ENCODE measurements at places on chromosomes 2 and 18. TPM values are rescaled to one million over a fixed set of nuclear protein-coding genes. Genes with fewer than 3 reads are reported as not detected.

- H3K27me3 ChIP-seq = no peaks in the 10 kb centered on the region
- no peak overlapping the region for H3K4me3 ChIP-seq
- DNase-seq = no peak
- no peak overlapping the region for H3K27ac ChIP-seq
- H3K4me1 ChIP-seq = no peaks in the 10 kb centered on the region
- no peaks in the 10 kb centered on the region for H3K36me3 ChIP-seq
These were observed 41.4 kb downstream of the PDIA6 start for GRCh38 chr2:10770956-10771750.

- H3K36me3 ChIP-seq = peaks cover 4% of the 10 kb centered on the region
- peaks cover 10% of the 10 kb centered on the region for H3K4me1 ChIP-seq
- no peak for DNase-seq
- no peak overlapping the region for H3K4me3 ChIP-seq
These were observed 99.1 kb downstream of the ADD2 start for GRCh38 chr2:70668911-70669310.

DNA sequence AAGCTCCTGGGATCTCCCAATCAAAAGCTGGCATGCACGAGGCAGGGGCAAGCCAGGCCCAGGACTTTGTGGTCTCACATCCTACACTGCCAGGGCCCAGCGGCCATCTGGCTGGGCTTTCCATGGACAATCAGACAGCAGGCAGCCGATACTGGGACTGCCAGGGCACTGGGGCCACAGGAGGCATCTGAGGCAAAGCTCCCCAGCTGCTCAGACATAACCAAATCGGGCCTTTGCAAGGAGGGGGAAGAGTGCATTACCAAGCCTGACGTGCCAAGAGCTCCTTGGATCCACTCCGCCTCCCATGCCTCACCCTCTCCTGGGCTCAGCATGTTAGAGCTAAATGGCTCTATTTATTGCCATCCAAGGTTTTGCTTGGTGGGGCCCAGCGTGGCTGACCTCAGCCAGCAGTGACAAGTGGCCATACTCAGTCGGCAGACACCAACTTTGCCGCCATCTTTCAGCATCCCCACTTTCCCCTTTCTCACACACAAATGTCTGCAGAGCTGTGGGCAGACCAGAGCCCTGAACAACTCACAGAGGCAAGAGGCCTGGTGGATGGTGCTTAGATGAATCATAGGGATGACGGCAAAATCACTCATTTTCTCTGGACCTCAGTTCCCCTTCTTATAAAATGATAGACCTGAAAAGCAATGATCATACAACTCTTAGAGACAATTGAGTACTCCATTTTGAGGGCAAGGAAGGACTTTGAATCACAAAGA is 200.8 kb downstream of the TTC32 start:
- H3K4me3 ChIP-seq = no peak overlapping the region
- H3K27ac ChIP-seq = no peak overlapping the region
- H3K36me3 ChIP-seq = no peaks in the 10 kb centered on the region
- H3K4me1 ChIP-seq = no peaks in the 10 kb centered on the region
- H3K27me3 ChIP-seq = no peaks in the 10 kb centered on the region

The MBOAT2 gene
- 6.5 TPM for total RNA-seq

GRCh38 chr2:211035548-211036185 is 479.3 kb downstream of the CPS1 start:
- H3K27ac ChIP-seq = no peak overlapping the region
- DNase-seq = no peak
- H3K4me1 ChIP-seq = no peaks in the 10 kb centered on the region
- H3K36me3 ChIP-seq = no peaks in the 10 kb centered on the region
- H3K27me3 ChIP-seq = no peaks in the 10 kb centered on the region
- no peak overlapping the region for H3K4me3 ChIP-seq

- H3K27me3 ChIP-seq = peaks cover 6% of the 10 kb centered on the region
- H3K27ac ChIP-seq = no peak overlapping the region
- no peaks in the 10 kb centered on the region for H3K36me3 ChIP-seq
These were observed 63.7 kb upstream of the ZCCHC2 start for GRCh38 chr18:62458868-62459716.

The CTAGE1 gene
- not detected for total RNA-seq

- DNase-seq = no peak
- no peaks in the 10 kb centered on the region for H3K27me3 ChIP-seq
- peaks cover 34% of the 10 kb centered on the region for H3K4me1 ChIP-seq
- no peak overlapping the region for H3K27ac ChIP-seq
- H3K4me3 ChIP-seq = no peak overlapping the region
- peaks cover under 1% of the 10 kb centered on the region for H3K36me3 ChIP-seq
These were observed 90.8 kb downstream of the ARL4C start for GRCh38 chr2:234406085-234406484.

The SLC23A3 gene
- 2.0 TPM for total RNA-seq

The WDR35 gene
- total RNA-seq = 2.9 TPM

- H3K27me3 ChIP-seq = no peaks in the 10 kb centered on the region
- DNase-seq = no peak
- H3K4me1 ChIP-seq = no peaks in the 10 kb centered on the region
- no peak overlapping the region for H3K4me3 ChIP-seq
- H3K27ac ChIP-seq = no peak overlapping the region
- no peaks in the 10 kb centered on the region for H3K36me3 ChIP-seq
These were observed 1277.0 kb upstream of the SLC39A10 start for GRCh38 chr2:194380011-194380410.

The KCNK3 gene
- not detected for total RNA-seq

The AQP12A gene
- total RNA-seq = not detected

The ADGRF3 gene
- 5.8 TPM for total RNA-seq
